ENCODE measurements at places on chromosomes 5 and 9.

DNA sequence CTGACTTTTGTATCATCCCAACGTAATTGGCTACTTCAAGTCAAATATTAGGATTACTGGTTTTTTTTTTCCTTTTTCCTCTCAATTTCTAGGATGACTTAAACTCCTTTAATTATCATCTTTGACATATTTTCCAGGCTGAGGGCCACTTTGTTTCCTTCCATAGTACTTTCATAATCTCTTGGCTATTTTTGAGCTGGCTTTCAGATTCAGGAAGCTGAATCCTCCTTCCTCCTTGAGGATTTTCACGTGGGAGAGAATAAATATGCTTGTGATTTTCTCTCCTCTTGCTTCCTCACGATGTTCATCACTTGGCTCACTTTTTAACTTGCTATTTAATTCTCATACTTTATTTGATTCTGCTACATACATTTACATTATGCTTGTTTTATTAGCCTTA, 88.1 kb downstream of the ITGA1 start:
- no peak for DNase-seq

- no peak for DNase-seq
Measured at GRCh38 chr9:126436545-126437267, 110.1 kb downstream of the MVB12B start.

- DNase-seq, result no peak
Measured at GRCh38 chr5:34599471-34600117, 56.5 kb upstream of the RAI14 start.

DNA sequence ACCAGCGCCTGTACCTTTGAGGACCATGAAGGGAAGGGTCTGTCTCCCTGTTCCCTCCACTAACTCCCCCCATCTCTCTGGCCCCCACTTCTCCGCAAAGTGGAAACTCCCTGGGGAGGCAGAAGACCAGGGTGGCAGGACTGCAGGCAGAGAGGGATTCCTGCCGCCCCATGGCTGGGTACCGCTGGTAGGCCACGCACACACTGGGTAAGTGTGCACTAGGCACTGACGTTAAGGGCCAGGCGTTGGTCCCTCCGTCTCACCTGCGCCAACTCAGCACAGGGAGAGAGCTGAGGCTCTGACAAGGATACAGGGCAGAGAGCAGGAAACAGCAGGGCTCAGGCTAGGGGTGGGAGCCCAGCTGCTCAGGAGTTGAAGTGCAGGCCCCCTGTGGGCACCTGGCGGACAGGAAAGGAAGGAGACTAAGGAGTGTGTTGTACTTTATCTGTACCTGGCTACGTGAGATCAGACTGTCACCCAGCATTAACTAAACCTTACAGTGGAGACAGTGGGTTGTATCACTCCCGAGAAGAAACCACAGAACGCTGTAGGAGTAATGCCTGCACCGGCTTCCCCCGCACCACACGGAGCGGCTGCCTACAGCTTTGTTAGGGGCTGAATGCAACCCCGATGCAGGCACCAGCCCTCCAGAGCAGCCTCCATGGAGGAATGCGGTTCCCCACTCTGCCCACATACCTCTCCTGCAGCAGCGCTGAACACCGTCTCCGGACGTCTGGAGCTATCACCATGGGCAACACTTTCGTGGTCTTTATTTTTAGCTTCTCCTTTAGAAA, 34.2 kb upstream of the CLPTM1L start:
- DNase-seq, result no peak

- DNase-seq, result no peak
Measured at GRCh38 chr9:129676975-129677374, 11.5 kb downstream of the PRRX2 start.

DNA sequence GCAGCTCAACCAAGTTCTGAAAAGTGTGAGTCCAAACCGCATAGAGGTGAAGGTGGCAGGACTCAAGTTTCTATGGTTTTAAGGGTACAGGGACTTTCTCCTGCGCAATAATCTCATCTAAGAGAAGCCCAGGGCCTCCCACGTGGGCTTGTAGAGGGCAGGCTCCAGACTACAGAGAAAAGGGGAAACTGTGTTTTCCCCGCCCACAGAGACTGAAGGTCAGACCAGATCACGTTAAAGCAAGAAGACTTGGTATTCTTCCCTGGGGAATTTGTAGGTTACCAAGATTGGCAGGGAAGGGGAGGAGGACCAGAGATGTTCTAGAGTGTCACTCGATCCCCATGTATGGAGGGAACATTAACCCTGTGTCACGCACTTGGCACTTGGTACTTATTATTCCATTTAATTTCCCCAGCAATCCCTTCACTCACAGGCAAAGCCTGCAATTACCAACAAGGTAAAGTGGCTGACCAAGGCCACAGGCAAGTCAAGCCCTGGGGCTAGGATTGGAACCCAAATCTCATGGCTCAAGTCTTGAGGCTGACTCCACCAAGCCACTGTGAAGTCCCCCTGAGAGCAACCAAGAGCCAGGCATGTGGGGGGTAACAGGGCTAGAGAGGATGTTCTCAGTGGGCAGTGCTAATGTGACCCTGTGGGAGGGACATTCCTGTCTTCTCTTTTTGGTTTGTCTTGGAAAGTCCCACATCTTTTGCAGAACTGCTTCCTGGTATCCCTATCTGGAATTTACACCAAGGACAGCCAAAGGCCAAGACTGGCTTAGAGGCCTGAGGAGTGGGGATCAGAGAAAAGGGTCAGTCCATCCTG, 18.3 kb upstream of the NEK6 start:
- peak; percentile 72 for DNase-seq

DNA sequence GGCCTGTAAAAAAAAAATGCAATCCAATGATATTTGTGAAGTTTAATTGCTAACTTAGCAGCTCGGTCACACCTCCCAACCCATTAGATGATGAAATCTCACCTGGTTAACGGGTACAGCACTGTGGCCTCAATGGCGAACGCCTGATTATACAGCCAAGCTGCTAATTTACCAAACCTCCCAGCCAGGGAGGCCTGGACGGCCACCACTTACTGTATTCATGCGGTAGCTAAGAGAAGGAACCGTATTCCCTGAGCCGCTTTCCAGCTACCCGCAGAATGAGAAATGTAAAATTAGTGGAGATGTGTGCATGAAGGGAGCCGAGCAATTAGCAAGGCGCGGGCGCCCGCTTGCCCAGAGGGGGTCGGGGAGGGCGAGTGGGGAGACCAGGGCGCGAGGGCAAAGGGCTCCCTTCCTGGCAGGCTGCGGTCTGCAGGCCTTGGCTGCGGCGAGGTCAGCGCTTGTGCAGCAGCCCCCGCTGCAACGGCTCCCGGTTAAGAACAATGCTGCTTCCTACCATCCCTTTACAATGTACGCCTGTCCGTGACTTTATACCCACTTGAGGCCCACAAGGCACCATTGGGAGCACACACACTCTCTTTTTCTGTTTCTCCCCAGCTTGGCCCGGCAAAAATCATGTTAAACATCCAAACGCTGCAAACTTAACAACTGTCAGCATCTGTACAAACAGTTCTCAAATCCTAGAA, 70.4 kb upstream of the TBCA start:
- no peak for DNase-seq

- no peak for DNase-seq
Measured at GRCh38 chr9:122209451-122209850, 19.3 kb downstream of the LHX6 start.

- no peak for DNase-seq
Measured at GRCh38 chr5:35922468-35922867, 16.0 kb downstream of the CAPSL start.

DNA sequence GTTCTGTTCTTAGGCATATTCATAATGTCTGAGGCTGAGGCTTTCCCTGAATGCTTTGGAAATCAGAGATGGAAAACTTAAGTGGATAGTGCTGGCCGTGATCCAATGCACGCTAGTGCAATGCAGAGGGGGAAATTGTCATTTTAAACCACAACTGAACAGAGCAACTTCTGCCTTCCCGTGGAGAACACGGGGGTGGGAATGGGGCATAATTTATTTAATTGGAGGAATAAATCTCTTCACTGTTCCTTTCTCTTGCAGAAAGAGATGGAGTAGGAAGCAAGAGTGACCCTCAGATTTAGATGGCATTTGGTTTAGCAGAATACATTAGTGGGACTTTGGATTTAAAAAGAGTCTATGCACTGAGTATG, 22.9 kb upstream of the NREP start:
- DNase-seq, result no peak

GRCh38 chr5:59760785-59761348, 132.7 kb downstream of the PDE4D start:
- no peak for DNase-seq

- no peak for DNase-seq
Measured at GRCh38 chr9:121222524-121223171, 21.0 kb upstream of the RAB14 start.

- DNase-seq, result no peak
Measured at GRCh38 chr9:136300016-136300545, 3.8 kb downstream of the CCDC187 start.

DNA sequence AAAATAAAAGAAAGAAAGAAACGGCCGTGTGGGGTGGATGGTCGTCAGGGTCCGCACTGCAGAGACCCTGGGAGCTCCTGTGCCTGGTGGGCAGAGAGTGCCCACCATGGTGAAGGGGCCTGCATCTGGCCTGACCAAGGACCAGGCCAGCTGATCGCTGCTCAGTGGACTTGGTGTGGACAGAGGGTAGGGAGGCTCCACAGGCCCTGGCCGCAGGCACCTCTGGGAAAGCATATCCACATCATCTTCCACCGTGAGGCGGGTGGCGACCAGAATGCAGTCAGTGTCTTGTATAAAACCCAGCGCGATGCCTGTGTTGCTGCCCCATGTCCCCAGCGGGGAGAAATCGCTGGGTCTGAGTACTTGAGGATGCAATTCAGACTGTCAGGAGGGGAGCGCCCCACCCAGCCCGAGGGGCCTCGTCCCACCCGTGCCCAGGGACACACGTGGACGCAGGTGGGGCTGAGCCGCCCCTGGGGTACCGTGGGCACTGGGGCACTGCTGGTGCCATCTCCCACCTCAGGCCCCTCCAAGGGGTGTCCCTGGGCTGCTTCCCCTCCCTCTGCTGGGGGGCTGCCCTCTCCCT, 27.8 kb upstream of the SLC6A19 start:
- DNase-seq, result no peak

- no peak for DNase-seq
Measured at GRCh38 chr5:54221135-54221534, 89.2 kb downstream of the ARL15 start.

Data from GM12878 (cell line).